ENCODE measurements at places on chromosomes 2 and 18.
A peak's percentile ranks its signal among the peaks of the same experiment; 100 is the strongest.

GRCh38 chr2:114056294-114057143 lies 166.6 kb downstream of the ACTR3 start:
- DNase-seq = no peak

DNA sequence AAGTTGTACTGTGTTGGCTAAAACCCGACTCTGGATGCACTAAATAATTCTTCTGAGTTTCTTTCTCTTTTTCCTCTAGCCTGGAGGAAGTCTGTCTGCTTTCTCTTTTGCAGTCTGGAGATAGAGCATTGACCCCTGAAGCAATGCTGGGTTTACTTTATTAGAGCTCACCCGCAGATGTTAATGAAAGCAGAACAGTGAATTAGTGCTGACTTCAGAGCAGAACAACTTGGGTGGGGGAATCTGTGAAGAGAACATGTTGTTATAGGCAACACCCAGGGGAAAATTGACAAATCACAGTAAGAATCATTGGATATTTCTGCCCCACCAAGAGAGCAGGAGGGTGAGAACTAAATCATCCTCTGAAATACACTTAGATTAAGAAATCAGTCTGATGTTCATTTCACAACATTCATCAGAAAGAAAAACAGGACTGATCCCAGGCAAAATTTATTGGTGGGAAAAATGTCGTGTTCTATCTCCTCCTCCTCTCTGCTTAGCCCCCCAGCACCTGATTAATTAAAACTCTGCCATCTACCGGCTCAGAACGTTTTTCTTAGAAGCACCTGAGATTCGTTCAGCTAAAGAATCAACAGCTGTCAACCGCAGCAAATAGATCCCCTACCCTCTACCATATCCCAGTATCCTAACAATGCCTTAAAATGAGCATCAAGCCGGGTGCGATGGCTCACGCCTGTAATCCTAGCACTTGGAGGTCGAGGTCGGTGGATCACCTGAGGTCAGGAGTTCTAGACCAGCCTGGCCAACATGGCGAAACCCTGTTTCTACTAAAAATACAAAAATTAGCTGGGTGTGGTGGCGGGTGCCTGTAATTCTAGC lies 165.1 kb downstream of the FMNL2 start:
- peak; percentile 62 for DNase-seq

DNA sequence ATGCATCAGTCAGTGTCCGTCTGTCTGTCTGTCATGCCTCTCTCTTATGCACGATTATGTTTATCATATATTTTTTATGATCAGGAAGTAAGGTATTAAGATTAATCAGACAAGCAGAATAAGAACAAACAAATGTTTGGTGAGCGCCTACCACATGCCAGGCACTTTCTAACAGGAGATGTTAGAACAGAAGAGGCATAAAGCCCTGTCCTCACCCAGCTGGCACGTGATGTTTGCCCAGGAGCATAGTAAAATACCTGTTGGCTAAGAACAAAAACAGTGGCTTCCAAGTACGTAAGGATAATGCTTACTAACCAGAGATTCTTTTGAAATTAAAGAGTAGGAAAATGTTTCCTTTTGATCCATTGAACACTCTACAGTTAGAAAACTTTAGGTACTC lies 380.2 kb upstream of the RAB12 start:
- DNase-seq = no peak

DNA sequence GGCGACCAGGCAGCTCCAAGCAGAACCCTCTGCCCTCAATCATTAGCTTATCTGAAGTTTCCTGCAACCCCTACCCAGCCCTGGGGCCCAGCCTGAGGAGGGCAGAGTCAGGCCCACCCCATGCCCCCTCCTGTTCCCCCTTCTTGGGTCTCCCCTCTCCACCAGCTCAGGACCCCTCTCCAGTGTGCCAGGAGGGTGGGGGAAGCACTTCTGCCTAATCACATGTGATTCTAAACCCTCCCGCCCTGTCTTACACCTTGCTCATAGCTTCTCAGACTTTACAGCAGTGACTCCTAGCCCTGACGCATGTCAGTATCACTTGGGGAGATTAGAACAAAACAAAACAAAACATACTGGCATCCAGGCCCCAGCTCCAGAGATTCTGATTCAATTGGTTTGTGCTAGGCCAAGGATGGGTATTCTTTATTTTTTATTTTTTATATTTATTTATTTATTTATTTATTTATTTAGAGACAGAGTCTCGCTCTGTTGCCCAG lies 42.5 kb upstream of the ASAP2 start:
- DNase-seq = no peak

DNA sequence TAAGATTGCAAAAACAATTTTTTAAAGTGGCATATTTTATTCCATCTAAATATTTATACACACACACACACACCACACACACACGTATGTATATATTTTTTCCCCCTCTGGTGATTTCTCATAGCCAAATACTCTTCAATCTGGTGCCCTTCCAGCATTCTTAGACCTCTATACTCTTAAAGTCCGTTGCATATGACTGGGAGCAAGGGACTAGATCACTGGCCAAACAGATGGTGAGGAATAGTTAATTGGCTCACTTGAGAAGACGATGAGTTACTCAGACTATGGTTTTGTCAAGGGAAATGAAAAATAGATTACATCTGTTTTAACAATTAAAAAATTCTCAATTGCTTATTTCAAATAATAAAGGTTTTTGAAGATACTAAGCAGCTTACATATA lies 512.5 kb upstream of the LRRTM4 start:
- DNase-seq = no peak

DNA sequence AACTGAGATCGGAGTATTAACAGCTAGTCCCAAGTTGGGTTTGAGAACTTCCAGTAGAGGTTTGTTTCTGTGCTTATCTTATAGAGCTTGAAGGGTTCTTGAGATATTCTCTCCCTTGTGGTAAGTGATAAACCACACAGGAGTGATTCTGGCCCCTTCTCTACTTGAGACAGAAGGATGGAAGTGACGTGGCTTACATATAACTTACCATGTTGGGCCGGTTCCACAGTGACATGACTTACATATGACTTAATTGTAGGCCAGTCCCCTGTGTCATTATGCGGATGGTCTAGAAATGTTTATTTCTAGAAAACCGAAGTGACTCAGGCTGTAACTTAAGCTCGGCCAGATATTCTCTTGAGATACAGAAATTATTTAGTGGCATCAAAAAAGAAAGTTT lies 62.7 kb downstream of the TRAPPC12 start:
- DNase-seq = no peak

- no peak for DNase-seq
Observed at GRCh38 chr2:85257970-85258605, 69.7 kb downstream of the TGOLN2 start.

DNA sequence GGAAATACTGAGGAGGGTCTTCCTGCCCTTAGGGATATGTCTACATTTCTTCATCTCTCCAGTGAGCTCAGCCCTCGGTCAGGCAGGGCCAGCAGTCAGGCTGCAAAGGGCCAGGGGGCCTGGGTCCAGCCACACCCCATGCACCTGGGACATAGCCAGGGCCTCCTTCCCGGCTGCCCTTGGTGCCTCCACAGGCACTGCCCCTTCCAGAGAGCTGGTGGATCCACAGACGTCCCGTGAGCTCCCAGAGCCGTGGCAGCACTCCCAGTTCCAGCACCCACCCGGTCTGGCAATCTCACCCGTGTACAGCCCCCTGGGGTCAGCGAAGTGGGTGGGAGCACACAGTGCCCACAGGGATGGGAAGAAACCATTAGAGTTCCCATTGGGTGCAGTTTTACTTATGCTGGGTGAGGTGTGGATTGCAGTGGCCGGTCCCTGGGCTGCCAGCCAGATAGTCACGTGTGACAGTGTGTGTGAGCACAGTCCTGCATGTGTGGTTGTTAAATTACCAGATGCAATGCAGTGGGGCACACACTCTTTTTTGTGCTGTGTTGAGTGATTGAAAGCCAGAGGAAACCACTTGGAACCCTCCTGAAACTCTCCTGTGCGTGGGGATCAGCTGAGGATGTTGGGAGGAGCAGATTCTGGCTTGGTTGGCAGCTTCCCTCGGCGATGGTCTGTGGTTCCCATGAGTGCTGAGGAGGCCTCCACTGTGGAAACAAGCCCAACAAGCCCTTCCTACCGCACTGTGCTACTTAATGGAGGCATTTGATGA lies 131.0 kb downstream of the SNTG2 start:
- peak; percentile 75 for DNase-seq

DNA sequence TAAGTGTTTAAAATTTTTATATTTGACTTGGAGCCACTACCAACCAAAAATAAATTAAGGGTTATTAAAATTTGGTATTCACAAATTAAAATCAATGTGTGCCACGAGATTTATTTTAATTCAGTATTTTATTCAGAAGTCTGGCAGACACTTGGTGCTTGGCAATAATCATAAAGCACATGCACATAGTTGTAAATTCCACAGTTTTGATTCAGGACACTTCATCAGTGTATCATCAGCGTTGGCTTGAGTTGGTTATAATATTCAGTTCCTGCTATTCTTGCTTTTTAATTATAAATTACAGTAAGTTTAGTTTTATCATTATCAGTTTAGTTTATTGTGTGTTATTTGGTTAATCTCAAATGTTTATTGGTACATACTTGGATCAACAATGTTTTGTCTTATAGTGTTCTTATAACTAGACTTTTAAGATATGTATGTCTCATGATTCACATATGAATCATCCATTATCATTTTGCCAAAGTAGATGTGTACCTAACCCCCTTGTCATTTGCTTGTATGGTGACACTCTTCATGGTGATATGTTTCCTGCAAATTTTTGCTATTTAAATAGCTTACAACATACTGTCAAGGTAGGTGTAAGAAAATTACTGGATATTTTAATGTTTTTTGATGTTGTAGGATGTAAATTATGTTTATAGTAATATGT lies 237.9 kb downstream of the BABAM2 start:
- peak; percentile 58 for DNase-seq

DNA sequence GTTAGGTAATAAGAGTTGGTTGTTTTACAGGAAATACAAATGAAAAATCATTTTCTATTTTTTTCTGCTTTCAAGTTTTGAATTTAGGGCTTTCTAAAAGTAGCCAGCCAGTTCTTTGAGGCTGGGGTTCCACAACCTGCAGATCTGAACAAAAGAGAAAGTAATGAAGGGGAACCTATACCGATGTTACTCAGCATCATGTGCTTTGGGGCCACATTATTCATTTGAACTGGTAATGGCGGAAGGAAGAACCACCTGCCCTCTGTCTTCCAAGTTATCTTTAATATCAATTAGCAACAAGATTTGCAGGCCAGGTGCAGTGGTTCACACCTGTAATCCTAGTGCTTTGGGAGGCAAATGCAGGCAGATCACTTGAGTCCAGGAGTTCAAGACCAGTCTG lies 12.9 kb upstream of the MRO start:
- DNase-seq = no peak

DNA sequence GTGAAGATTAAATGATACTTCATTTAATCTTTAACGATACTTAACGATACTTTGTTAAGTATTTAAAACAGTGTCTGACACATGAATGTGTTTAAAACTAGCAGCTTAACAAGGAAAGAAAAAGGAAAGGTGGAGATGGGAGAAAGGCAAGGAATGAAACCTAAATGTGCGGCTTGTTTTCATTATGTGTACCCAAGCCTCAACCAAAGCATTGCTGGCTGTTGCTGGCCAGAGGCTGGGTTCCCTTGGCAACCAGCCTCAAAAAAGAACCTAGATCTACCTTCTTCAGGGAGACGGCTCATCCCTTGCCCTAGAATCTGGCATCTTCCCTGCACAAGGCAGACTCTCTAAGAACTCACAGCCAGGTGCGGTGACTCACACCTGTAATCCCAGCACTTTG lies 13.8 kb upstream of the PCBP1 start:
- no peak for DNase-seq

DNA sequence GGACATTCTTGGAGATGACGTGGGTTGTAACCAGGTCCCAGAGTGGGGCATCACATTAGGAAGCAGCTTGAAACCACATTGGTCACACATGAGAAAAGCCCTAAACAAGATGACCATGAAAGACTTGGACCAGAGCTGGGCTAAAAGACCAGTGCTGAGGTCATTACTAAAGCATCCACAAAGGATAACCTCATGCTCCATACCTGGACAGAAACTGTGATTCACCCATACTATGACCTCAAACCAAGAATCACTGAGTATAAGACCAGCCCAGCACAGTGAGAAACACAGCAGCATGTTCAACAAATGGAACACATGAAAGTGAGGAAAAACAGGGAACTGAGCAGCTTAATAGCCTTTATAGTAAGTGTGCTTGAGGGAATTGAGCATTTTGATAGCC lies 635.5 kb upstream of the NETO1 start:
- no peak for DNase-seq

DNA sequence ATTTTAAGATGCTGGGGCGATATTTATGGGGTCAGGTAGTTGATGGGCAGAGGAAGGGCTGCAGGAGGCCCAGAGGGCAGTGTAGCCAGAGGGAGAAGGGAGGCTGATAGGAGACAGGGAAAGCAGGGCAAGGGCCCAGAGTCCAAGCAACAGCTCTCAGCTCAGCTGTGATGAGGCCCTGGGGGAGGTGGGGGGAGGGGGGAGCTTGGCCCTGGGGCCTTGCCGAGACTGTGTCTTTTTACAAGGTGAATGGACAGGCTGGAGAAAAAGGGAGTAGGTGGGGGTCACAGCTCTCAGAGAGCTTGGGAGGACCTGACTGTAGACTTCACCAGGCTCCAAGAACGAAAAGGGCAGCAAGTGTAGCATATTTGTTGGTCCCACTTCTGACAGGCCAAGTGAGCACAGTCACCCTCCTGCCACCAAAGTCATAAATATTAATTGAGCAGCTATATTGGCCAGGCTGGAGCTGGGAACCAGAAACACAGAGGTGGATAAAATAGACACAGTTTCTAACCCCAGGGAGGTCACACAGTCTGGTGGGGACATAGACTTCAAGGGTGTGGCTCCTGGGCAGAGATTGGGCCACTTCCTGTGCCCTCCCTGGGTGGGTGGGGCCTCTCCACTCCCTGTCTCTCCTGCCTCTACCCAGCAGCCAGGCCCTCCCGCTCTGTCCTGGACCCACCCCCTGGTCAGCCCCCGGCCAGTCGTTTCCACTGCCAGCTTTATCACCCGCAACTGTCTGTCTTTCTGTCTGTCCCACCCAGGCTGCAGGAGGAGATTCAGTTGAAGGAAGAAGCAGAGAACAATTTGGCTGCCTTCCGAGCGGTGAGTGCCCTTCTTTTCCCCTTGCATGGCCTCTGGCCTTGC lies 1.4 kb downstream of the DES start:
- DNase-seq = no peak

- DNase-seq = peak; percentile 4
Observed at GRCh38 chr2:239882331-239882732, 142.8 kb downstream of the NDUFA10 start.

DNA sequence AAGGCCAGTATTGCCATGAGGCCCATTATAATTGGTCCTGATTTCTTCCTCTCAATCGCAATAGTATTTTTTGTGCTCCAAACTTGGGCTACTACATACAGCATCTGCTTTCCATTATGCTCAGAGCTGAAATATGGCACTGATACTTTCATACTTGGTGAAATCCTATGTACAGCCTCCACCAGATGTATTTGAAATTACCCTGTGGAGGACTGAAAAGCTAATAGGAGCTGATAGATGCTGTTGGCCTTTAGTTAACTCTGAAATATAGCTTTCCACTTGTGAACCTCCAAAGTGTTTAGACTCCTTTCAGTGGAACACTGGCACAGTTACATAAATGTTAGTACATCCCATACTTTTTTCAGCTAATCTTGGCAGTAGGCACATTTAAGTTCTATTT lies 205.7 kb downstream of the NEDD4L start:
- peak; percentile 35 for DNase-seq

Measured in foreskin fibroblast (primary cell).